Putamen (tissue), 1 donor: ENCODE measurements at places on chromosomes 4 and X.

DNA sequence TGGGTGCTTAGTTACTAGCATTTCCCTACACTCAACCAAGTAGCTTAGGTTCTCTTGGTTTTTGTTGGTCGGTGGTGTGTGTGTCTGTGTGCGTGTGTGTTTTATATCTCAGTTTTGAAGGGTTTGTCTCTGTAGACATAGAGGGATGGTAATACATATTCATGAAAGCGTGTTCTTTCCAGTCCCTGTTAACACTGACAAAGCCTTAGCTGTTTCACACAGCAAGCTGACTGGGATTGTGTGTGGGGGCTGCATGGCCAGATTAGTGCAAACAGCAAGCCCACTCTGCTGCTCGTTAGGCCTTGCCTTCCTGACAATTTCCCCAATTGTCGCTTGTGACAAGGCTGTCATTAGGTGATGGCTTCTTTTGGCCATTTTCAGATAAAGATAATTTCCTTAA, 43.9 kb downstream of the ALPK1 start:
- DNase-seq: no peak

GRCh38 chr4:7922466-7922865, 17.2 kb downstream of the AFAP1 start:
- no peak for DNase-seq

DNA sequence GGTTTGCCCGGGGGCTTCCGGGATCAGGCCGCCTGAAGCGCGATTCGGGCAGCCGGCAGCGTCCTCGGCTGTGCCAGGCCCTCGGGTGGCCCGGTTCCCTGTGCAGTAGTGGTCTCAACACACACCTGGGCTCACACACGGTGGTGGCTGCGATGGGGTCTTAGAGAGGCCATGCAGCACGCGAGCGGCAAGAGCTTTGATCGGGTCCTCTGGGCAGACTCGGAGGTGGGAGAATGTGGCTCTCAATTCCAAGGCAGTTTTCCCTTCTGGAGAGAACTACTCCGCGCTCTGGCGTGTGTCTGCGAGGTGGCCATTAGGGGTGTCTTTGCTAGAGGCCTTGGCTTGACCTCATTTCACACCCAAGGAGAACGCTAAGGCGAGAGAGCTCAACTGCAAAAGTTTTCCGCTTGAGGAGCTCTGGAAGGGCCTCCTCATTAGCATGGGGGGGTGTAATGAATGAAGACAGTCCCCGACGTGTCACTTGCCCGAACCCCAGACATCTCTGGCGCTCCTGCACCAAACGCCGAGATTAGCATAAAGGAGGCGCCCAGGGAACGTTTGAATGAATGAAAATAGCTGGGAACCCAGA, 771 bp upstream of the RBPJ start:
- DNase-seq: no peak

DNA sequence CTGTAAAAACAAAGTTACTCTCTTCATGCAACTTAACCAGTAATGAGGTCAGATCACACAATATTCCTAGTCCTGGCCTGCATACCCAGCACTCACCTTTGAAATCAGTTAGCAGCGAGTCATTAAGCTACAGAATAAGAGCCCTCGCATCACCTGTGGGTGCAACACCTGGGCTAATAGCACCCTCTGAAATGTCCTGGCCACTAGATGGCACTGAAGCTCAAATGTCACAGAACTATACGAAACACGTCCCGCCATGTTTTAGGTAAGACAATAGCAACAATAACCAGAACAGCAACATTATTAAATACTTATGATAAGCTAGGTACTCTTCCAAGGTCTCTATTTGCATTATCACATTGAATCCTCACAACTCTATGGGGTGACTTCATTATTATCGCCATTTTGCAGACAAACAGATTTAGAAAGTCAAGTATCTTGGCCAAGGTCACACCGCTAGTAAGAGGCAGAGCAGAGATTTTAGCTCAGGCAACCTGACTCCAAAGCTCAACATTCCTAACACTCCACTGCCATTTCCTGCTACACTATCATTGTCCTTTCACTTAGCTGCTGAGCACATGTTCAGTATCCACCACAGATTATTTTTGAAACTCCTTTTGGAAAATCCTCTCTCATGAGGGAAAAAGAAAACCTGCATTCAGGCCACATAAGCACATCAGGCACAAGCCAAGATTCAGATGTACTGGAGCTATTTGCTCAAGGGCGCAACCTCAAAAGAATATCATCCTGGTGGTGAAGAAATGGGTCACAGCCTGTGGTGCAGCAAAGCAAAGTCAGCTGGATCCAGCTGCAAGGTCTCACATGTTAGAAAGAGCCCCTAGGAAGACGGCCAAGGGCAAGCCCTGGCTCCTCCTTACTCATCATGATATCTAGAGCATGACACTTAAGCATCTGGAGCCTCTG, 59.5 kb upstream of the KDR start:
- DNase-seq: peak; percentile 13

GRCh38 chr4:122930862-122931261, 8.5 kb upstream of the NUDT6 start:
- DNase-seq: no peak

GRCh38 chrX:39764441-39764914, 333.3 kb downstream of the BCOR start:
- no peak for DNase-seq

DNA sequence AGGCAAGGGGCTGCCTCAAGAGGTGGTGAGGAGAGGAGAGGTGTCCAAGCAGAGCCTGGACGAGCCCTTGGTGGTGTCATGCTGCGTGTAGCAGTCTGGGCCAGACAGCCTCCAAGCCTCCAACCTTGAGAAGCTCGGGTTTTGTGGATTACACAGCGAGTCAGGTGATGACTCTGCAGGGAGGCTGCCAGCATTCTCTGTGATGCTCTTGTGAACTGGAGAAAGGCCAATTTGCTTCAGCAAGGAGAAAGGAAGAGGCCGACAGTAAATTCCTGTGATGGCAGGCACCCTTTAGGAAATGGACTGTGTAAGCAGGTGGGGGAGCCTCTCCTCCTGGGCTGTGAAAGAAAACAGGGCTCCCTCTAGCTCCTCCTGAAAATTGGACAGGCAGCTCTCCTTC, 36.0 kb upstream of the CD99L2 start:
- DNase-seq: no peak

DNA sequence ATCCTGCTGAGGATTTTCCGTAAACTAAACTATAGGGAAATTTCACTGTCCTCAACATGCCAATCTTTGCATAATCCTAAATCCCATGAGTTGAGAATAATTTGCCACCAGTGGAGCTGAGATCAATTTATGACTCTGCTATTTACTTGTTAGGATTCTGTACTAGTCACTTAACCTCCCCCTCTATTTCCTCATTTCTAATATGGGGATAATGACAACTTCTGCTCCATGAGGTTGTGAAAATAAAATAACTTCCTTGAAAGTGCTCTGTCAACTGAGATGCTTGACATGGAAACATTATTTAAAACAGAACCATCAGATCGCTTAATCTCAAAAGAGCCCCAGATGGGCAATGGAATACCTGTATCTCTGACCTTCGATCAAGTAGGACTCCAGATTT, 2.6 kb upstream of the FGF16 start:
- no peak for DNase-seq

DNA sequence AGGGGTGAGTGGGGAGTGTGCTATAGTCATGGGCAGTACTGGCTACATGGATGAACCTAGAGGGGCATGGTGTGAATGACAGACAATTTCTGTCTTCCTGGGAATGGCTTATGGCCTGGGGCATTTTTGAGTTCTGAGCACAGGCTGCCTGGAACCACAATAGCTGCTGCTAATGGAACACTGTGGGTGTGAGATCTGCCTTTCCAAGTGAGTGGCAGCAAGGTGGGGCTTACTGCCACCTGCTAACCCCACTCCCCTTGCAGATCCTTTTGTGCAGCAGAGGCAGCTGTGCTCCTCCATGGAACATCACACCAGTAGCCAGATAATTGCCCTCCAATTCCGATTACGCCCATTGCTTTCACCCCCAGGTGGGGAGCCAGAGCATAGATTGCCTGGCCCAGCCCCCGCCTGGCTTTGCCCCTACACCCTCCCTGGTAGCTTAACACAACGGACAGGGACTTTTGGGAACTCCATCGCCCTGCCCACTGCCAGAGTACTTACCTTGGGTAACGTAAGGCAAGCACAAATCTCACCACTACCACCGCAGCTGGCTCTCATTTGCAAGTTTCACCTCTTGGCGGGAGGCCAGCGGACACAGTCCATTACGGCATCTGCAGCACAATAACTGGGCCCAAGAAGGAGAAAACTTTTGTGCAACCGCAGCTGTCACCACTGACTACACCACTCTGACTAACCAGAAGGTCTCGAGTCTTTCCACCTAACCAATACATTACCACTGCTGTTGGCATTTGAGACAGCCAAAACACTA, 421.2 kb upstream of the NWD2 start:
- DNase-seq: no peak
